Spinal cord (tissue), 10 donors: ENCODE measurements at places on chromosomes 5 and 9. TPM values are rescaled to one million over a fixed set of nuclear protein-coding genes. Genes with fewer than 3 reads are reported as not detected.

GRCh38 chr9:80292231-80292630 is 720.5 kb downstream of the TLE4 start:
- no peak for DNase-seq

DNA sequence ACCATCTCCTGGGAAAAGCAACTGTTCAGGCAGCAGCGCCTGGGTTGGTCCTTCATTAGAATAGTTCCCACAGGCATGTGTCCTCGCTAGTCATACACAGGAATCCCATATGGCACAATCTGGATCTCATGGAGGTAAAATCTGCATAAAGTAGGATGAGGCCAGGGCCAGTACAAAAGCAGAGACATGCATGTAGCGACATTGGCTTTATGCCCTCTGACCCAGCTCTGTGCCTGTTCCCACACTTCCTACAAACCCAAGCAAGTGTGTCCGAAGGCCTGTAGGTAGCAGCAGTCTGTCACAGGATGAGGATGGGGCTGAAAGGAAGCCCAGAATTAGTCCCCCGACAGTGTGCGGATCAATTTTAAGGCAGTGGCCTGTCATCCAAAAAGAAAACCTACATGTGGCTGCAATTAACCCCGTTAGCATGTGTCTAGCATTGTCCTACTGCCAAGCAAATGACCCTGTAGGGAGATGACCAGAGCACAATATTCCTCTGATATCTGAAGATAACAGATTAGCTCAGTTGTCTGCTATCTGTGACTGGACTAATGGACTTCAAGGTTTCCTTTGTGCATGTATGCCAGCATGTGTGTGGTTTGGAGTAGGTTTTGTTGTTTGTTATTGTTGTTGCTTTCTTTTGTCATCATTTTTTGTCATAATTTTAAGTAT is 178.8 kb downstream of the TMEM161B start:
- DNase-seq, result peak; percentile 70

- no peak for DNase-seq
These were observed 403.0 kb downstream of the HINT1 start for GRCh38 chr5:130762031-130762430.

DNA sequence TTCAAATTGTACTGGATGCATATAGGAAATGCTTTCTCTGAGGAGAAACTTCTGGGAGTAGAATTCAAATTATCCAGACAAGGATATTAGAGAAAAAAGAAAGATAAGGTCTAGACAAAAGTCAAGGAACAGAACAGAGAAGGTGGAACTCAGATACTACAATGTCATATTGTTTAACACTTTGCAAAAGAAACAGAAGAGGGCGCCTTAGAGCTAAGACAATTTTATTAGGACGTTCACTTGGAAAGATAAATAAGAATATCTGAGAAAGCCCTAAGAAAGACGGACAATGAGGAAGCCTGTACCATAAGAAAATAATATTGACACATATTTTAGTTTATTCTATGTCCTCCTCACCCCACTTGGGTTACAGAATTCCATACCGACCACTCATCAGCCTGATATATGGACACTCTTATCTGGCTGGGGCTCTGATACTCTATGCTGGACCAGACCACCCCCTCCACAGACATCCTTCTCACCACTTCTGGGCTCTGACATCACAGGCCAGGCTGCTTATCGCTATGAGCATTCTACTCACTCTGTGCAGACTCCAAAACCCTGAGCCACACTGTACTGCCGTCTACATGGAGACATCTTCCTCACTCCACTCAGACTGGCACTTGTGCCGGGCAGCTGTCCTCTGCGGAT is 9.1 kb upstream of the AK3 start:
- DNase-seq, result no peak

DNA sequence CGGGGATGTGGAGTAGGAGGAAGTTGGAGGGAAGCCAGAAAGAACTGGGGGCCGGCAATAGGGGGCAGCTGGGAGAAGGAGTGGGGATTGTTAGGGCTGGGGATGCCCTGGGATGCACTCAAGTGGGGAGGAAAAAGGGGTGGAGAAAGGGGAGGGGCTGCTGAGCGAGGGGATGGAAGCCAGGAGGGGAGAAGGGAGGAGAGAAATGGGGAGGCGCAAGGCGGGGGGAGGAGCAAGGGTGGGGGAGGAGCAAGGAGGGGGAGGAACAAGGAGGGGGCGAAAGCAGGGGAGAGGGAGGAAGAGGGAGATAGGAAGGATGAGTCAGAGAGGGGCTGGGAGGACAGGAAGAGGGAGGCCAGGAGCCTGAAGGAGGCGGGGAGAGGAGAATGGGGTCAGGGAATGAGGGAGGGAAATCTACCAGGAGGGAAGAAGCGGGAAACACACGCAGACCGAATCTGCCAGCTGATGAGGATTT is 1.6 kb downstream of the IRX4 start:
- no peak for DNase-seq

GRCh38 chr9:112529316-112529715 is 42.7 kb downstream of the KIAA1958 start:
- no peak for DNase-seq

- DNase-seq, result no peak
These were observed 1.5 kb upstream of the GABBR2 start for GRCh38 chr9:98709968-98710965.

GRCh38 chr5:137205231-137206027 is 293.7 kb downstream of the SPOCK1 start:
- peak; percentile 59 for DNase-seq

GRCh38 chr9:125372441-125373226 is 111.0 kb downstream of the GAPVD1 start:
- no peak for DNase-seq

DNA sequence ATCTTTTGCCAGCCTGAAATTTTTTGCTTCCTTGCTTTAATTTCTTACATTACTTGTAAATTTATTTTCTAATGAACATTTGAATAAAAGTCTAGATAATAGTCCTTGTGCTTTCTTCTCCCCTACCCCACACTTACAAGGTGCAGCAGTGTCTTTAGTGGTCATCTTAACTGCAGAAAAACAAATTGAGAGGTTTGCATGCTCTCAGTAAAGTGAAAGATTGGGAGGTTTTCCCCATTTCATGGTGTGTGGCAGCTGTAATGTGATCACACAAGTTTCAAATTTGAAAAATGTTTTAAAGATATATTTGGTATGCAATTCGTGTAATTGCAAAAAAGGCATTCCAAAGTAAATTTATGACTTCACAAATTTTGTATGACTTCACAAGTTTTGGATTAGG is 14.7 kb downstream of the APC start:
- DNase-seq, result no peak

GRCh38 chr5:153372425-153373129 is 117.9 kb upstream of the GRIA1 start:
- DNase-seq, result peak; percentile 66

DNA sequence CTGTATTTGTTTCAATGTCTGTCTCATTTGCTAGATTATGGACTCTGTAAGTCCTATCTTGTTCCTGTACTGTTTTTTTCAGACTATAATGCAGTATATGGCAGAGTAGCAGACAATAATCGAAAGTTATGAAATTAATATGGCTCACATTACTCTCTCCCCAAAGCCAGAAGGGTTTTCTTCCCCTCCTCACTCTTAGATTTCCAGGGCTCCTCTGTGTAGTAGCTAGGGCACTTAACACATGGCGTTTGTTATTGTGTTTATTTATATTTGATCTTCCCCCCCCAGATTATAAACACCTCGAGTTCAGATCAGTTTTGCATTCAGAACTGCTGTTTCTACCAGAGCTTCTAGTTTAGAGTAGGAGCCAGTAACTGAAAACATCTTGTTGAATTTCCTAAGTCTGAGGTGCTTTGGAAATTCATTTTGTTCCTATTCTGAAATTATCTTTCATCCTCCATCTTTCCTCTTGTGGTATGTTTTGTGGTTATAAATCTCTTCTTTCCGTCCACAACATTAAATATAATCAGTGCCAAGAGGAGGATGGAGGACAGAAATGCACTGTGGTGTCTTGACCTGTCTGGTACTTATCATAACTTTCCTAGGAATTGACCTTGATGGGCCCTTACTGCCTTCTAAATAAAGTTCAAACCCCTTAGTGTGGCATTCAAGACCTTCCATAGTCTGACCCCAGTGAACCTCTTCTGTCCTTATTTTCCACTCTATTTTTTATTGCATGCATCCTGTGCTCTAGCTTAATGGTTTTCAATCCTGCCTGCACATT is 27.0 kb downstream of the TLE4 start:
- no peak for DNase-seq

Gene TOR4A
- 2.5 TPM for polyA plus RNA-seq
